ENCODE measurements at places on chromosomes 4 and X.

DNA sequence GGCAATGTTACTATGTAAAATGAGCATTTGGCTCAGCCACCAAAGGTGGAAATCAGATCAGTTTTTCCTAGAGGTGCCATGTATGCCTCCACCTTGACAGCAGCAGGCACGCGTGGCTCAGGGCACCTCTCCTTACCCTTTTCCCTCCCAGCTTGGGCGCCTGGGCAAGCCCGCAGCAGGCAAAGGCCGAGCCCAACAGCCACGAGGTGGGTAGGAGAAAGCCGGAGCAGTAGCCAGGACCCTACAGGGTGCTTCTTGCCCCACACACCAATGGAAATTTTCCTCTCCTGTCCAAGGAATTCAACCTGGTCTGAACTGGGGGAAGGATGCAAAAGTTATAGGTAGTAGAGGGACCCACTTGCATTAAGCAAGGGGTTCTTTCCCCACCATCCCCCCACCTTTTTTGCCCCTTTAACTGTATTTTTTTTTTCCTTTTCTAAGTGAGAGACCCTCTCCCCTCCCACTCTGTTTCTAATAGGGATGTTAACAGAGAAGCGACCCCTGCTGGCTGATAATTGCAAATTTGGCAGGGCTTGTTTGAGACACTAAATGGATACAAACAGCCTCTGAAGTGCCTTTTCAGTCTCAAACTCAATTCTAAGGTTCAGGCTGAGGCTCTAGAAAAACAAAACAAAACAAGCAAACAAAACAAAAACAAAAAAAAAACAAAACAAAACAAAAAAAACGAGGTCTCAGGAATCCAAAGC, 895.1 kb downstream of the PCDH18 start:
- no peak for DNase-seq

GRCh38 chr4:46441136-46441859, 51.4 kb upstream of the GABRA2 start:
- DNase-seq, result no peak

DNA sequence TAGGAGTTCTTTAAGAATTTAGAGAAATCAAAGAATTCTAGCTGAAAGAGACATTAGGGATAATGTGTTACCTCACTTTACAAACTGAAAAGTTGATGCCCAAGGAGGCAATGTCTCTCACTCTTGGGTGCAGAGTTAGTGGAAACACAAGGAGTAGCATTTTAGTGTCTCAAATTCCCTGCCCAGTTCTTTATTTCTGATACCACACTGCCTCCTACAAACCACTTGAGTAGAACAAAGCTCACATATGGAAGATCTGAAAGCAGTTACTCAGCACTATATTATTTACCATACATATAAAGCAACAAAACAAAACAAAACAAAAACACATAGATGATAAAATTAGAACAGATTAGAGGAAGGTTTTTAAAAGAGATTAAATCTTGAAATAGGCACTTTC, 124.2 kb downstream of the REELD1 start:
- no peak for DNase-seq

DNA sequence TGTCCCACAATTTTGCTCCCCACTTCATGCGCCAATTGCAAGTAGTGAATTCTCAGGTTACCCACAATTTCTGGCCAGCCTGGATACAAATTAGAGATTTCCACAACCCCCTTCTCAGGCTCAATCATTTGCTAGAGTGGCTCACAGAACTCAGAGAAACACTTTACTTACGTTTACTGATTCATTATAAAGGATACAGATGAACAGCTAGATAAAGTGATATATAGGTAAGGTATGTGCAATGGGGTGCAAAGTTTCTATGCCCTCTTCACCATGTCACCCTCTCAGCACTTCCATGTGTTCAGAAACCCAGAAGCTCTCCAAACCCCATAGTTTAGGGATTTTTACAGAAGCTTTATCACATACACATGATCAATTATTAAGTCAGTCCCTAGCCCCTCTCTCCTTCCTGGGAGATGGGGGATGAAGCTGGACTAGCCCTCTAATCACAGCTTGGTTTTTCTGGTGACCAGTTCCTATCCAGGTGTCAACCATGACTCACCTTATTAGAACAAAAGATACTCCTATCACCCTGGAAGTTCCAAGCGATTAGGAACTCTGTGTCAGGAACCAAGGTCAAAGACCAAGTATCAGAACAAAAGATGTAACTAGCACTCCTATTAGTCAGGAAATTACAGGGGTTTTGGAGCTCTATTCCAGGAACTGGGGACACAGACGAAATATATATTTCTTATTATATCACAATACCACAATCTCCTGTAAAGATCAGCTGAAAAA, 33.5 kb upstream of the PRRG1 start:
- DNase-seq, result no peak

DNA sequence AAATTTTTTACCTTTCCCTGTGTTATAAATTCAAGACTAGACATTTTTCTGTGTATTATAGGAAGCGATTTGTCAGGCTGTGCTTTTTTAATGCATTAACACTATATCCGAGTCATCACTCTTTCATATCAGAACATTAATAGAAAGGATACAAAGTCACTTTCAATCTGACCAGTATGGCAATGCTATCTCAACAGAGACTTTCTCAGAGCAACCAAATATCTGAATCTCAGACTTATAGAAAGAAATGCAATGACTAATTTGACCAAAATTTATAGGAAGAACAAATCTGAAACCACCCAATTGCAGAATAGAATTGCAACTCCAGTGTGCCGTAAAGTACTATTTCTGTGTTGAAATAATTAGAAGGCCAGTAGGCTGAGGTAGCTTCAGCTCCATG, 473 bp upstream of the TKTL2 start:
- DNase-seq, result no peak

- DNase-seq, result no peak
Measured at GRCh38 chr4:182749667-182750167, 167.5 kb downstream of the DCTD start.

DNA sequence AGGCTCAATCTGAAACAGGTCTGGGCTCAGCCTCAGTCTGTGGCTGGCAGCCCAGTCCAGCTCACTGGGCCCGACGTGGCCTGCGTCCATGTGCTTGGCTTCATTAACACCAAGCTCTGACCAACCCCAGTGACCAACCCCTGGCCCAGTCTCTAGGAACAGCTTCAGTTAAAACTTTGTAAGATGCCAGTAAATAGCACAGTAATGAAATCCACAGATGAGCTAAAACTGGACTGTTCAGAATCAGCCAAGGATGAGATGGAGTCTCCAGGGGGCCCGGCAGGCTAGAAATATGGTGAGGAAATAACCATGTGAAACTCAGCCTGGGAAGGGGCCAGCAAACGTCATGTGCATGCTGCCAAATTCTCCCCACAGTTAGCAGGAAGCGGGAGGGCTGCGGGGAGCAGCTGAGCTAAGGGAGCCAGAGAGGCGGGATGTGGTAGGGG, 37.1 kb upstream of the XPNPEP2 start:
- DNase-seq, result no peak

- DNase-seq, result no peak
Measured at GRCh38 chr4:24164054-24164693, 274.3 kb upstream of the PPARGC1A start.

GRCh38 chr4:166077782-166078181, 204.7 kb downstream of the TLL1 start:
- DNase-seq, result no peak

DNA sequence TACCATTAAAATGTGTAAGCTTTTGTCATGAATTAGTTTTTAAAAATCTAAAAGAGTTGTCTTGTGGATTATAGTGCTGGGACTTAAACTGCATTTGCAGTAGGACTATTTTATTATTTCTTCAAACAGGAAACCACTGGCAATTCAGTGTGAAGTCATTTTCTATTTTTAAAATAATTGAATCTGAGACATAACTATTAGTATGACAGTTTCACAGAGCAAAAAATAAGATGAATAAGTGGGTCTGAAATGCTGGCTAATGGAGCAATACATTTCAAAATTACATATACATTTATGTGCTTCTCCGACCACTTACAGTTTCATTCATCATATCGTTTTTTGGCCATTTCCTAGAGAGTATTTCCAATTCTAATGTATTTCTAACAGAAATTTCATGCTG, 75.3 kb upstream of the RAPGEF2 start:
- no peak for DNase-seq

GRCh38 chr4:94504545-94504944, 52.8 kb downstream of the PDLIM5 start:
- no peak for DNase-seq

GRCh38 chrX:151563449-151563848, at the start of gene PASD1:
PASD1 (plus strand) TSS chrX:151563675; CDS start chrX:151601554, 37,879 bp downstream.
- no peak for DNase-seq

DNA sequence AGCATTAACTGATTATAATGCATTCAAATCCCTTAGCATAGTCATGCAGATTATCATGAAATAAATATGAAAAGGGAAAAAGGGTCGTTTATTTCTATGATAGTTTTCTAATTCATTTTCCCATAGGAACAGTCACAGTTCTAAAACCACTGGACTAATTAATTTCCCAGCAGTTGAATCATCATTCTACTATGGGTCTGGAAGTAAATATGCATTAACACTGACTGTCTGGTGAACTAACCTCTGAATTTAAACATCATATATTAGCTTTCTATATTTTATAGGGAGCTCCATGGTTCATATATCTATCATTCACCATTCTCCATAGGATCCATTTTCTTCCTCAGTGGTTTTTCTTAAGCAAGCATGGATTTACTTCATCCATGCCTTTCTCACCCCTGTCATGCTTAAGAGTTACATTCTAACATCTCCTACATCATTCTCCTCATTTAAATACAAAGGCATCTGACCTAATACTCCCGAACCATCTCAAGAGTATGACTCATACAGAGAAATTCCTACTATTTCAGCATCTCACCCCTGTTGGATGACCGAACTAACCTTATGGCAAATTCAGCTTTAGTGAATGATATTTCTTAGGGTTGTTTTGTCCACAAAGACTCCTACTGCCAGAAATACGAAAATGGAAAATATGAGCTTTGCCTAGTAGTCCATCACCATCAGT, 198.7 kb upstream of the ADAMTS3 start:
- DNase-seq, result no peak

DNA sequence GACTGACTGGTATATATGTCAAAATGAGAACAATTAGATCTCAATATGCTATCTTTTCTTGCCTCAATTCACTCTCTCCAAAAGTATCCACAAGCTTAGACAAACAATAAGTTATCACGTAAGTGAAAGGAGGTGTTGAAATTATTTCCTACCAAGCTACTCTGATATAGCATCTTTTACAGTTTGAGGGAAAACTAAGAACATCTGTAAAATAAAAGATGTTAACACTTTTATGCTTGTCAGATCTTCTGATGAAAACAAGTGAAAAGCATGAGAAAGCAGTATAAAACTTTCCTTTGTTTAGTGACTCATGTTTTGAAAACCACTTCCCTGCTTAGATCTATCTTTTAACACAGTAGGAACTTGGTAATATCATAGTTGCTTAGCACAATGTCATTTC, 8.4 kb upstream of the MAB21L2 start:
- no peak for DNase-seq

DNA sequence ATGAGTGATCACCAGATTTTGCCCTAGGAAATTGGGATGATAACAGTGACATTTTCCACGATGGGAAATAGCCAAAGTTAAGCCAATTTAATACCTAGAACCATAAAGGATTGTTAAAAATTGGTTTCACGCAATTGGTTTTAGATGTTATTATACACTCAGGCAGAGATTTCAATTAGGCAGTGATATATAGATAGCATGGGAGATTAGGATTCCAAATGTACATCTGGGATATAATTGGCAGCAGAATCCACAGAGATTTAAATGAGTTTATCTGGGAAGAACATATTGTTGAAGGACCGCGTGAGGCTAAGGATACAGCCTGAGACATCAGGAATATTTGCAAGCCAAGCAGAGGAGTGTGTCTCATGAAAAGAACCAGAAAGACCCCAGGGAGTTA, 351.6 kb downstream of the GPM6A start:
- DNase-seq, result no peak

DNA sequence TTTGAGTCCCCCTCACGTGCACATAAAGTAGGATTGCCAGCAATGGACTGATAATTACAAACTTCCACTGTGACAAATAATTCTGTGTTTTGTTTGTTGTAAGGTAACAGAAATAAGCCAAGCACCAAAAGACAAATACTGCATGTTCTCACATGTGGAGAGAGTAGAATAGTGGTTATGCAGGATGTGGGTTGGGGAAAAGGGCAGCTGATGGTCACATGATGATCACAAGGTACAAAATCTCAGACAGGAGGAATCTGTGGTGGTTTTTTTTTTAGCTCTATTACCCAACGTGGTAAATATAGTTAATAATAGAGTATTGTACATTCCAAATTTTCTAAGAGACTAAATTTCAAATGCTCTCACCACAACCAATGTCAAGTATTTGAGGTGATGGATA, 182.3 kb downstream of the BANK1 start:
- DNase-seq, result no peak

DNA sequence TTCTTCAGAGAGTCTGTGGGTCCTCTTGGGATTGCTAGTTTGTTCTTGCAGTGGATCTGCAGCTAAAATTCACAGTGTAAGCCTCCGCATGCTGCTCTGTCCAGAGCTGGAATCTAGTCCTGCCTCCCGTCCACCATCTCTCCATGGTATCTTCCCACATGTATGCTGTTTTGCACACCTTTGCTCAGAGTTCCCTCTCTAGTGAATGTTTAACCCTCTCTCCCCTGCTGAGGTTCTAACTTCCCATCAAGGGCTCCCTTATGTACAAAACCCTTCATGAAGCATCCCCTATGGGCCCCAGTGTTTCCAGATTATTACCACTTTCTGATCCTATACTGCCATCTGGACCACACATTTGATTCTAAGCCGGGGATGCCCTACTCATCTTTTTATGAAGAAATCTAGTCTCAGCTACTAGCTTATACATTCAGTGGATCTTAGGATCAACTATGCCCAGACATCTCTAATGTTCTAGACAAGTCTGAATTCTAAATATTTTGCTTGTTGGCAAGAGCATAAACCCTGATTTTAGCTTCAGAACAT, 157.3 kb downstream of the CPEB2 start:
- DNase-seq, result no peak

GRCh38 chr4:119865389-119865788, 201.3 kb downstream of the MAD2L1 start:
- no peak for DNase-seq

- no peak for DNase-seq
Measured at GRCh38 chr4:34202154-34202553, 2042.2 kb downstream of the ARAP2 start.

DNA sequence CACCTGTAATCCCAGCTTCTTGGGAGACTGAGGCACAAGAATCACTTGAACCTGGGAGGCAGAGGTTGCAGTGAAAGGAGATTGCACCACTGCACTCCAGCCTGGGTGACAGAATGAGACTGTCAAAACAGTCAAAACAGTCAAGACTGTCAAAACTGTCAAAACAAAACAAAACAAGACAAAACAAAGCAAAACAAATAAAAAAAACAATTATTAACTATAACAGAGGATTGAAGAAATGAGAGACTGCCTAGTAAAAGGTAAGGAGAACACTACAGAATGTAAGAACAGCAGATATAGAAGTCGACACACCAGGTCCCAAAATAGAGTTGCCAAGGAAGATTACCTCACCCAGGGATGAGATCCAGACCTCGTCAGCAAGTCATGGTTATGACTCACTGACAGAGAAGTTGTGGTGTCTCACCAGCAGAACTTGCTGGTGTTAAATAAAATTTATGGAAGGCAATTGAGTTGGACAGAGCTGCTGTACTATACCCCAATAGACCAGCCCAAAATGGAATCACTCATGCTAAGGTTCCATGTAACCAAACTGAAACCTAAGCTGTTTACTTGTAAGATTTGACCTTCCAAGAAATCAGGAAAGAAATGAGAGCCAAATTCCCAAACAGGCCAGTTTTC, 32.1 kb upstream of the GK start:
- DNase-seq, result no peak

- DNase-seq, result no peak
Measured at GRCh38 chr4:184953421-184953945, 64.8 kb upstream of the HELT start.

Measured in vagina (tissue), 2 donors.